Liver (tissue), 10 donors: ENCODE measurements at places on chromosomes 4 and X. TPM values are rescaled to one million over a fixed set of nuclear protein-coding genes. Genes with fewer than 3 reads are reported as not detected.

CACNA1F gene
- total RNA-seq = not detected

DNA sequence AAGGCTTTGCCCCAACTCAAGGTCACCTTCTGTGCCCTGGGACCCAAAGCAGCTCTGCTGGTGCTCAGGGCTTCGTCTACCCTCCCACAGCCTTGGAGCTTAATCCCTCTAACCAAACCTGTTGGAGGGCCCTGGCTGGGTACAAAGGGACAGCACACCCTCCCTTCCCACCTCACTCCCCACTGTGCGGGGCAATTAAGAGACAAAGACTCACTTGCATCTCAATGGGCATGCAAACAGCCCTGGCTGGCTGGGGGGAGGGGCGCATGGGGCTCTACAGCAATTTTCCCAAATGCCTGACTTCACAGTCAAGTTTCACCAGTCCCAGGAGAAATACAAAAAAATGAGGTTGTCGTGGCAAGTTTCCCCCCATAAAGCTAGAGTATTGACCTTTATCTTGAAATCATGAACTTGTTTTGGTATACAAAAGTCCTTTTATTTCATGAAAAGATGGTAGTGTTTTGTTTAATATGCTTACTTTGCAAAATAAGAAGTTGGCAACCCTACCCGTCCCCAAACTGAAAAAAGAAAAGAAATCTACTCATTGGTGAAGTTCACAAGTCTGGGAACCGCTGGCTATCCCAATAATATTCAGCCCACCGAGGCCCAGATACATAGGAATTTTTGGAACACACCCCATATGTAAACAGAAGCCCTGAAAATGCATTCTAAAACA, 4.1 kb upstream of the CD99L2 start:
- no peak for DNase-seq

DNA sequence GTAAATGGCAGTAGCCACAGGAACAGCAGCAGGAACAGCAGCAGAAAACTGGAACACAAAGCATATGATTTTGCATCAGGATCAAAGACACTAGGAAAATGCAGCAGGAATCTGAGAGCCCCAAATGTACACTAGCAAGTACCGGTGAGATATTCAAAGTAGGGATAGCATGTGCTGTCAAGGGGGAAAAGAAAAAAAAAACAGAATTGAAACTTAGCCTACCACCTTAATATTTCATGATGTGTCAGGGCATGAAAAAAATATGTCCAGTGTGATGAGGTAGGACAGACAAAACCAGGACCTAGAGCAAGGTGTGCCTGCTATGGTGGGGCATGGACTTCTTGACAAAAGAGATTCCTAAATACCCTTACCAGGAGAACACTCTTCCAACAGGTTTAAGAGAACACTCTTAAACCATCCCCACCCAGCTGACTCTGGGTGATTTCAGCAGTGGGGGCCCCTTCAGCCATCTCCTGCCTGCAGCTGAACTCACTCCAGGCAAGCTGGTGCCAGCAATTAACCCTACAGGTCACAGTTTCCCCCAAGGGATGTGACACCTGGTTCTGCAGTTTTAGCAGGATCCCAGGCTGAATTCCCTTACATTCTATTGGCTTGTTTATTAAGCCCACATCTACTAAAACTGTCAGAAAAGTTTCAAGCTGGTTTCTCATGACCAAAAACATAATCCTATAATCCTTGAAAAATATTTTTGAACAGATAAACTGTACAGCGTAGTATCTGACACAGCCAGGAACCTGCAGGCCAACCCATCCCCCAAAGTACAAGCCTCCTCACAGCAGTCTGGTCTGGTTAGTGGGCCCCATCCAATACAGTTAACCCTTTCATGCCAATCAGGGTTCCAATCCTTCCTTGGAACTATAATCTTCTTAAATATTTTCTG, 62.9 kb upstream of the FMR1 start:
- DNase-seq = no peak

VSIG4 gene
- total RNA-seq = 38.9 TPM

GRCh38 chr4:64756016-64756415, 346.8 kb upstream of the TECRL start:
- no peak for DNase-seq

ASB9 gene
- 2.8 TPM for total RNA-seq

GRCh38 chr4:89619206-89619962, 217.6 kb downstream of the SNCA start:
- no peak for DNase-seq

DNA sequence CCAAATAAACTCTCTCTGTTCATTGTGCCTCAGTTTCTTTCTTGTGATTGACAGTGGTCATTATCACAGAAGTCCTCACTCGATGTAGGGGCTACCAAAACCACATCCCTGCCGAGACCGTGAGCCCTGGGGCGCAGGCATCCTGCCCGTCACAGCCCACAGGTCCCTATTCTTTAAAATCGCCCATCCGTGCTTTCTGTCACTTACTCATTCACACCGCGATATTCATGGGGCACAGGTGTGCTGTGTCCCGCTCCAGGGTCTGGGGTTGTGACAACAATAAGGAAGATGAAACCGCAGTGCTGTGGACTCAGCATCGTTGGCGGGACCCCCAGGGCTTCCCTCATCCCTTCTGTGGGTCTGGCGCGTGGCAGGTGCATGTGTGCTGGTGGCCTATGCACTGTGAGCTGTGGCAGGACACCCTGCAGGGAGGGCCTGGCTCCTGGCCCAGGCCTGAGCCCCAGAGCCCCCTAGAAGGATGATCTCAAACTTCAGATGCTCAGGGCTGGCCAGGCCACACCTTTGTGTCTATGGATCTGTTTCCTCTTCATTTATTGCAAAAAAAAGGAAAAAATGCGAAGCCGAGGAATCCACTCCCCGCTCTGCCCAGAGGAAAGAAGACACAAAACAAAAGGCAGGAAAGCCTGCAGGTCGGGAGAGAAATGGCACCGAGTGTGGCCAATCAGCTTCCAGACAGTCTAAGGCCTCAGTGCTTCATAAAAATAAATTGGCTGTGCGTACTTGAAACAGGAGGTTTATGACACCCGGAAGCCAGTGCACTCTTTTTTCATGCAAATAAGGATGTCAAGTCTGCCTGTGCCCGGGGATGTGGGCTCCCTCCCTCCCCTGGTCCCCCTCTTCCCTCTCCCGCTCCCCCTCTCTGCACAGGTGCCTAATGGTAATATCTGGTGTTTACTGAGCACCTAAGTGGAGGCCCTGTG, 109.5 kb upstream of the ADRA2C start:
- DNase-seq = no peak

DNA sequence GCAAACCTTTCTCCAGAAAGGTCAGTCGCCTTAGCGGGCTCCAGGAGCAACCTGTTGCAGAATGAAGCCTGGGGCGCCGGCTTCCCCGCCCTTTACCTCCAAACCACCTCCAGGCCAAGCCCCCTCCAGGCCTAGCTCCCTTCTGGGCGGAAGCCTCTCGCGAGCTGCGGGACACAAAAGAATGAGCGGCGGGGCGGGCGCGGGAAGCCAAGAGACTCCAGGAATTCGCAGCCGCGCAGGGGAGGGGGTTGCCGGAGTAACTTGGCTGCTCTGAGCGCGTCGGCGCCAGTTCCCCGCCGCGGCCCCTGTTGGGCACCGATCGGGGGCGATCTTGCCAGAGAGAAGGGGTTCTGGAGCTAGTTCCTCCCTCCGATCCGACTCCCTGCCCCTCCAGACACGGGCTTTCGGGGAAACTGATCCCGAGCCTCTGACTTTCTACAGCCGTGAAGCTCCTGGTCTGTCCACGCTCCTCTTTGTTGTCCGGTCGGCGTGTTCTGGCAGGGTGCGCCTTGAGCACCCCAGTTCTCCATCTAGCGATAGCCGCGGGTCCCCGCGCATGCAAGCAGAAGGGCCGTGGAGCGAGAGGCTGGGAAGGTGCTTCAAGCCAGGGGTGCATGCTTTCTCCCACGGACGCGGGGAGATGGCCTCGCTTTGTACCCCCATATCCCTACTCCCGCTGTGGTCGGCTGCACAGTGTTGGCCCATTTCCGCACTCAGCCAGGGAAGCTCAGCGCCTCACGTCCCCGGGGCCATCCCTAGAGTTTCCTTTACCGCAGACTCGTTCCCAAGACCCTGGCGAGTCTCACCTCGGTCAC, 1.2 kb downstream of the PROM1 start:
- no peak for DNase-seq

DNA sequence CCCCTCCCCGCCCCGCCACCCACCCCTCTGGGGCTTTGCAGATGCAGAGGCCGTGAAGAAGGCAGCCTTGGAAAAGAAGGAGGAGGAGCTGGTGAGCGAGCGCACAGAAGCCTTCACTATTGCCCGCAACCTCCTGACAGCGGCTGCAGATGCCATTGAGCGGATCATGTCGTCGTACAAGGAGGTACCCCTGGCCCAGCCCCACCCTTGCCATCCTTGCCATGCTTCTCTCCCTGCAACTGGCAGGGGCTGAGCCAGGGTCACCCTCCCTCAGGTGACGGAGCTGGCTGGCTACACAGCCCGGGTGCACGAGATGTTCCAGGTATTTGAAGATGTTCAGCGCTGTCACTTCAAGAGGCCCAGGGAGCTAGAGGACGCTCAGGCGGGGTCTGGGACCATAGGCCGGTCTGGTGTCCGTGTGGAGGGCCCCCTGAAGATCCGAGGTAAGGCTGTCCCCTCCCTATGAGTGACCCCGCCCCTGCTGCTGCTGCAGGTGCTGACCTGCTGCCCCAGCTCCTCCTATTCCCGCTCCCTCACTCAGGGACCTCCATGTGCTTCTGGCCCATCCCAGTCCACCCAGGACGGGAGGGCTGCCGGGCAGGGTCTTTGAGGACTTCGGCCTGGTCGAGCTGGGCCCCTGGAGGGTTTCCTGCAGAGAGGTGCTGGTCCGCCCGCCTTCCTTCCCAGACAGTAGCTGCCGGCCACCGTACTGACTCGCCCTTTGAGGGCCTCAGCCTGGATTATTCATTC, 11.6 kb downstream of the ABCD1 start:
- DNase-seq = no peak

GRCh38 chr4:82906469-82906868, 5.9 kb downstream of the THAP9 start:
- no peak for DNase-seq

TRPC5OS gene
- not detected for total RNA-seq

- no peak for DNase-seq
Observed at GRCh38 chrX:39874202-39874816, 223.4 kb downstream of the BCOR start.

DNA sequence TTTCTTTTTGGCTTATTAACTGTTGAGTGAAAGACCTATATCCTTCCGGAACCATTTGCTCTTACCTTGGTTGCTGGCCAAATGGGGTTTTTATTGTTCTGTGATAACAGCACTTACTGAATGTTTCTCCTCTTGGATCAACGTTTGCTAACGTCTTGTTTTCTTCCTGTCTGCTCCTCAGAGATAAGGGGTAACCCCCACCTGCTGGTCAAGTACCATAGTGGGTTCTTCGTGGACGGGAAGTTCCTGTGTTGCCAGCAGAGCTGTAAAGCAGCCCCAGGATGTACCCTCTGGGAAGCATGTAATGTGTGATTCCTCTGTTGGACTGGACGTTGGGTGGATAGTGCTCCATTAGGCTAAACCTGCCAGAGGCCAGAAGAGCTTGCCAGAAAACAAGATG, 15.3 kb downstream of the BMX start:
- DNase-seq = no peak

GRCh38 chrX:102599084-102599950, at the start of gene ARMCX5:
TSS of gene ARMCX5 (plus strand) at chrX:102599515. CDS start at chrX:102602142, 2,627 bp downstream.
- DNase-seq = peak; percentile 65

GRCh38 chr4:127251423-127251822, 381.3 kb upstream of the INTU start:
- DNase-seq = no peak

GRCh38 chr4:37693450-37694190, 7.4 kb upstream of the RELL1 start:
- DNase-seq = no peak
